SK-N-SH treated with all-trans-retinoic acid at 6 μM for 48 hours (cell line): ENCODE measurements at places on chromosomes 5 and 9.

- peak; percentile 35; the same call in 1 of the 3 replicates for ATAC-seq
Observed at GRCh38 chr9:125784286-125785049, 37.3 kb downstream of the PBX3 start.

GRCh38 chr5:87944553-87945285 is 323.9 kb downstream of the TMEM161B start:
- no peak for ATAC-seq

- no peak for ATAC-seq
Observed at GRCh38 chr5:88588609-88589008, 294.4 kb downstream of the MEF2C start.

- no peak for ATAC-seq
Observed at GRCh38 chr9:113483676-113484257, 20.2 kb downstream of the RGS3 start.

GRCh38 chr5:104385906-104386305 is 823.3 kb upstream of the NUDT12 start:
- ATAC-seq = no peak

DNA sequence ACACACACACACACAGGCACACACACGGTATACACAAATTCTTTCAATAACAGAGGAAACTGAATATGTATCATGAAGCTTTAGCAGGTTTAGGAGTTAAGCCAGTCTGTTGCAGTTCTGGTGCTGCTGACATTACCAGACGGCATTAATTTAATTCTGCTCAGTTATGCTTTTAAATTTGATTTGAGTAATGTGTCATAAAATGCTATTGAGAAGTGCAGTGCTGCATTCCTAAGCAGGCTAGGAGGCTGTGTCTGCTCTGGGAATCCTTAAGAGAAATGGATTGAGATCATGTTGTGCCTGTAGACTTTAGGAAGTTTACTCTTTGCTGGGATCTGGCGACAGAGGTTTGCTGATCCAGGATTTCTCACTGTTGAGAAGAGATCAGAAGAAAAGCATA is 733.8 kb downstream of the BRINP1 start:
- no peak for ATAC-seq

DNA sequence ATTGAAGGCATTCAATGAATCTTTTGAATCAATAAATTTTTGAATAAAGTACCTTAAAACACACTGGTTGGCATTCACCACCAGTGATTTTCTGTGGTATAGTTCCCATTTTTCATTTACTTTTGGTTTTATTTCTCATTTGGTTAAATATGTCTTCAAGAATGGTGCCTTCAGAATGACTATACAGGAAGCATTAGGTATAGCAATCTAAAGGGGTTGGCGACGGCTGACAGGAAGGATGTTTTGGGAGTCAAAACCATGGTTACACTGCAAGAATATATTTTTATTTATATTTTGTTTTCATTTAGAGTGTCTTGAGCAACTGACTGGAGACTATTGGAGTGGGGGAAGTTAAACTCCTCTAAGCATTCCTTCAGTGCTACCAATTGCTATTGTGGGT is 235.7 kb downstream of the HTR1A start:
- ATAC-seq = no peak

- ATAC-seq = no peak
Observed at GRCh38 chr9:95515272-95516113, 1.3 kb downstream of the PTCH1 start.

- ATAC-seq = peak; percentile 84
Observed at GRCh38 chr5:170633235-170634081, 129.6 kb downstream of the KCNIP1 start.

GRCh38 chr5:140588311-140589070 is 23.9 kb downstream of the SLC35A4 start:
- no peak for ATAC-seq

DNA sequence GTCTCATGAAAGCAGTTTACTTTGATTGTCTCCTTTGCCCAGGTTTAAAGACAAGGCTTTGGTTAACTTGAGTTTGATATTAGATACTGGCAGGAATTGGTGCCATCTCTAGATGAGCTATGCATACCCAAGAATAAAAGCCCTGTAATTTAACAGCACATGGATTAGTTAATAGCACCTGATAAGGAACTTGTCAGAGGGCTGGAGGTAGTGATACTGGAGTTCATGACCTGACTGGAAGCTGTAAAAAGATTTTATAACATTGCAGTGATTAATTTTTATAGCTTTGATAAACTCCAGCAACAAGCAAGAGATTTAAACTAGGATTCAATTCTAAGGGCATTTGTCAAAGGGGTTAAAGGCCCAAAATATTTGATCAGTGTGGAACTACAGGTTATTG is 34.9 kb upstream of the SYK start:
- no peak for ATAC-seq

DNA sequence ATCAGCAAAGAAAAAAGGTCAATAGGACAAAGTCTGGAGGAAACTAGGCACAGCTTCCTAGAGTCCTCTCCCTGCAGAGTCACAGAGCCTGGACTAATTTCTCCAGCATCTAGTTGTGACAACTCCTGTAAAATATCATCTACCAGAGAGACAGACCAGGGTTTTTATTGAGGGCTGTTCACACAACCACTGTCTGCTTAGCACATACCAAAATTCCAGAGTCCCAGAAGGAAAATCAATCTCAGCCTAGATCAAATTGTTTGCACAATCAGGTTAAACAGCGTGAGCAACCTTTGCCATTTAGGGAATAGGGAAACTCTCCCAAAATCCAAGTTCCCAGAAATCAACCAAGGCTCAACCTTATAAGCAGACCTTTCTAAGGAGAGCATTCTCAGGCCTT is 190.3 kb downstream of the SYK start:
- no peak for ATAC-seq

DNA sequence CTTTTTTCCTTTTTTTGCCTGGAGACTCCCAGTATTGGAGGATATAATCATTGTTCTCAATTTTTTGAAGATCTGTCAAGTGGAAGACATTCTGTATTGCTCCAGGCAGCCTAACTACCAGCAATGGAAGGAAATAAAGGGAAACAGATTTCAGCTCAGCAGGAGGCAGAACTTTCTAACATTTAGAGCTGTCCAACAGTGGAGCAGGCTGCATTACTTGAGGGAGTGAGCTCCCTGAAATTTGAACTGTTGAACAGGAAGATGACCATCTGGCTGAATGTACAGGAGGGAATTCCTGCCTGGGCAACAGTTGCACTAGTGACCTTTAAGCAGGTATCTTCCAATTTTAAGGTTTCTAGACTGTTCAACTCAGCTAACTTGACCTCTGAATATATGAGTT is 1.1 kb upstream of the GAPVD1 start:
- ATAC-seq = no peak

DNA sequence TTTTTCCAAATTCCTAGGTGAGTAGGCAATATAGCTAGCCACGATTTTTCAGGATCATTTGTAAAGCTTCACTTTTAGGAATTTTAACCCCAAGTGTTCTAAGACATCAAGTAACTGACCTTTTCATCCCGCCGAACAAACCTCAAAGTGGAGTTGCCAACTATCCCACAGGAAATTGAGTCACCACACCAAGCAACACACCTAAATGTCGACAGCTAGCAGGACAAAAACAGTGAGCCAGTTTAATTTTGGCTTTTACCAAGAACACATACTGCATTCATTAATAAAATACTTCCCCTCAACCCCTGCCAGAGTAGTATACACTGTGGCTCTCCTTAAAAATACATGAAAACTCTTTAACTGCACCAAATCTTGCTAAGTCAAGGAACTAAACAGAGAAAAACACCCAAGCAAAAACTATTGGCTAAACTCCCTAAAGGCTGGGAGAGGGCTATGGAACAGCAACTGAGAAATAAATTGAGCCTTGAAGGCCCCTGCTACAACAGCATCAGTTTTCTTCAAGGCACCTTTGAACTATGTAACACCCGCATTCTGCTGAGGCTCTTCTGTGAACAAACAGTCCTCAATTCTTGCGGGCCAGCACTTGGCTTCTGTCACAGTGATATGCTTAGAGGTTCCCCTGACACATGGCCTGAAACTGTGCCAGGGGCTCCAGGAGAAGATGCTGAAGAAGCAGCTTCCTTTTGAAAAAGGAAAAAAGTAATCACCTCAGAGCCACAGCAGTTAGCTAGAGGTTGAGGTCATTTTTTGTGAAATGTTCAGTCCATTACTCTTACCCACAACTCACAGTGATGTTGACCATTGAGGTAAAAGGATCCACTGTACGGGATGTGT is 459.6 kb downstream of the RAB3C start:
- ATAC-seq = no peak

- peak; percentile 4 for ATAC-seq
Observed at GRCh38 chr5:124745928-124746915, at the start of gene ZNF608. ZNF608 (minus strand) TSS chr5:124746639; CDS start chr5:124744989, 1,650 bp downstream.
